KBM-7 (cell line): ENCODE measurements at places on chromosomes 7 and 10.

- no peak for DNase-seq
Observed at GRCh38 chr10:53607691-53608090, 835.1 kb upstream of the MBL2 start.

- DNase-seq, result no peak
Observed at GRCh38 chr7:137130751-137131158, 212.8 kb downstream of the PTN start.

GRCh38 chr10:70885481-70885880, 2.9 kb downstream of the PCBD1 start:
- no peak for DNase-seq

- no peak for DNase-seq
Observed at GRCh38 chr10:115860182-115861107, 412.6 kb downstream of the GFRA1 start.

DNA sequence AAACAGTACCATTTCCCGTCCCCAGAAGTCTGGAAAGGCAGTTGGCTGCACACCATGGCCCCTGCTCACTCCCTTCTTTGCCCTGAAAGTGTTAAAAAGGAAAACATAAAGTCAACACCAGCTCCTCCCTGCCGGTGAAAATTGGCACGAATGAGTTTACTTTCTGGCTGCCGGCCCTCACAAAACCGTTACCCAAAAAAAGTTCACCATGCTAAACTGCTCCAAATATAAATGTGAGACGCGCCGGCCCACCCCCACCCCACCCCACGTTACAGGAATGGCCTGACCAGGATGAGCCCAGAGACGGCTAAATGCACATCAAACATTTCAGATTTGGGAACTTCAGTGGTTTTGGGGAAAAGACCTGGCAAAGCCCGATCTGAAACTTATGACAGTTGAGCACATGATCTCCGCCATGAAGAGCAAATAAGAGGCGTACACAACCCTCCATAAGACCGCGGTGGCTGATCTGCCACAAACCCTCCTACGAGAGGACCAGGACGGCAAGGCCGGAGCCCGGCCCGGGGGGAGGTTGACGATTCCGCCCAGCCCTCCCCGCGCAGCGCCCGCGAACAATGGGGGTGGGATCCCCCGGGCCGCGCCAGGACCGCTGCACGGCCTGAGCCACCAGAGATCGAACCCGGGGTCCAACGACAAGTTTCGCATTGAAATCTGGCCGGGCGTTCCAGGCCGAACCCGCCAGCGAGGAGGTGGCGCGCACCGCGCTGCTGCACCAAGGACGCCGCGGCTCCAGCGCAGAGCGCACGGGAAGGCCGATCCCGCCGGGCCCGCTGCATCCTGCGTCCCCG, 952 bp downstream of the DIP2C start:
- no peak for DNase-seq

GRCh38 chr7:70470746-70471145, 661.2 kb upstream of the GALNT17 start:
- DNase-seq, result no peak

DNA sequence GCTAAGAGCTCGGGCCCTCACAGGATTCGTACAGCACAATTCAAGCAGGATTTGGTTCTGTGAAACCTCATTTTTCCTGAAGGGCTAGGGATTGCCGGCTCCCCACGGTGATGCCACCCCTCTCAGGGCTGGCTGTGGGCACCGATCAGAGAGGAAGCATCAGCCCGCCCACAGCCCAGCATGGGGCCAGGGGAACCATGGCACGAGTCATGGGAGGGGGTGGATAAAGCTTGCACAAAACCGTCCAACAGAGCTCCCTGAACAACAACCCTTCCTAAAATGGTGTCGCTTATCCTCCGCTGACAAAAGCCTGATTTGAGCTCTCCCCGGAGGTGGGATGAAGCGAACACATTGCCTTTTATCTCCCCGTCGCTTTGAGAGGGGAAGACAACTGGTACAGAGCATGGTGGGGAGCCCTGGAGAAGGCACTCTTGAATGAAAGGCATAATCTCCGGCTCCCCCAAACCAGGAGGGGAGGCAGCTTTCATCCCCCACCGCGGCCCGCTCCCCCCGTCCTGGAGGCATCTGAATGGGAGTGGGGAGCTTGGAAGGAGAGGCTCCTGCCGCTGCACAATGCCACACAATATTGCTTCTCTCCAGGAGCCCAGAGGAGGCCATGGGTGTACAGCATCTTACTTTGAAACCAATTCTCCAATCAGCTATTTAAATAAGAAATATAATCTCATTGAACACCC, 144.0 kb downstream of the RPS24 start:
- no peak for DNase-seq

- peak; percentile 53 for DNase-seq
Observed at GRCh38 chr7:101058355-101058754, 26.9 kb upstream of the TRIM56 start.

GRCh38 chr7:102258073-102258748, 28.5 kb upstream of the SH2B2 start:
- DNase-seq, result no peak

- no peak for DNase-seq
Observed at GRCh38 chr7:37643876-37644275, 39.7 kb upstream of the GPR141 start.

- DNase-seq, result no peak
Observed at GRCh38 chr7:24501009-24501408, 72.2 kb upstream of the PALS2 start.

DNA sequence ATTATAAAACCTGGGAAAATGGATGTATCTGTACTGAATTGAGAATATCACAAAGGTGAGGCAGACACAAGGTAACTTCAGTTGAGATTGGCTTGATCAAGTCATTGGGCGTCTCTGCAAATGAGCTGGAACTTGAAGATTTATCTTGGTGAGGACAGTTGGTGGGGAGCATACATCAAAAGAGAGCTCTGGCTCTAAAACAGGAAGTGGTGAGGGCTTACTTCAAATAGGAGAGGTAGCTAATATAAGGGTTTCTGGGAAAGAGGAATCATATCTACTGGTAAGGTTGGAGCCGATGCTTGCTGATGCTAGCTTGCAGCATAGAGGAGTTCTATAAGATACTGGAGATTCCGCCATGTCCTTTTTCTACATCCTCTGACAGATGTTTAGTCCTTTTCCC, 39.9 kb upstream of the FGL2 start:
- peak; percentile 55 for DNase-seq

- DNase-seq, result no peak
Observed at GRCh38 chr7:1236132-1236661, 3.5 kb downstream of the UNCX start.

DNA sequence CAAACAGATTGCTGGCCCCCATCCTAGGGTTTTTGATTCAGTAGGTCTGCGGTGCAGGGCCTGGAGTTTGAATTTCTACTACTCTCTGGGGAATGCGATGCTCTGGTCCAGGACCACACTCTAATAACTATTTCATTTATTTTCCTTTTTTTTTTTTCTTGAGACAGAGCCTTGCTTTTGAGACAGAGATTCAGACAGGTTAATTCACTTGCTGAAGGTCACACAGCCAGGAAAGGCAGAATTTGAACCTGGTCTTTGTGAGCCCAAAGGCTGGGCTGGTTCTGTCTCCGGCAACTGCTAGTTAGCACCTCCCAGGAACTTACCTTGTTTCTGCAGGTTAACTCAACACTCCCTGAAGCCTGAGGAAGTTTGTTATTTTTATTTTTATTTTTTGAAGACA, 11.5 kb downstream of the SPACDR start:
- no peak for DNase-seq

GRCh38 chr10:78757344-78757925, 311.3 kb upstream of the ZMIZ1 start:
- no peak for DNase-seq

GRCh38 chr10:64733980-64734379, 1212.8 kb downstream of the REEP3 start:
- DNase-seq, result peak; percentile 44

DNA sequence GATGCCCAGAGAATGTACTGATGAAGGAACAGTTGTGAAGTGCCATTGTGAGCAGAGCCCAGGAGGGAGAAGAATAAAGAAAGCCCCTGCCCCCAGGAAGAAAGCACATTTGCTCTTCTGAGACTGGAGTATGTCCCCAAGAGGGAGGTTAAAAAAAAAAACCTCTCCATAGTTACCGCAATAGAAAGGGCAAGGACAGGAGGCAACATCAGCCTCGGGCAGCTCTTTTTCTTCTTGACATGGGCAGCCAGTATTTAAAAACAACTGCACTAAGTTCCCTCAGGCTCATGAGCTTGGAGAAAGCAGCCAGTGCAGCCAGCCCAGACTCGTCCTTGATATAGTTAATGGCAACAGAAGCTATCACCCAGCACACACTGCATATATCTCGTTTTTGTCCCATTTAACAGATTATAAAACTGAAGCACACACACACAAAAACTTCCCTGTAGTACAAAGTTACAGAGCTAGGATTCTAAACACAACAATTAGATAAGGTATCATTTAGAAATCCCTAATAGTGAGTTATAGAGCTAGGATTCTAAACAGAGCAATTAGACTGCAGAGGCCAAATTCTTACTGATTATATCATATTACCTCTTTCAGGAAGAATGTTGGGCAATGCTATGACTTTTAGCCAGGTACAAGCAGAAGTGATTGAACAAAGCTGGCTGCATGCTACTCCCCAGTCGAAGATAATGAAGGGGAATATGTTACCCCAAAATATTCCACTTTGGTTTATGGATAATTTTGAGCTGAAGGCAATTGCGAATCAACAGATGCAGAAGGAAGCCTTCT, 823.5 kb downstream of the GRID1 start:
- no peak for DNase-seq

GRCh38 chr7:11633310-11633709, 198.7 kb downstream of the THSD7A start:
- DNase-seq, result no peak

- peak; percentile 32 for DNase-seq
Observed at GRCh38 chr10:88731296-88731695, 25.2 kb downstream of the LIPK start.

DNA sequence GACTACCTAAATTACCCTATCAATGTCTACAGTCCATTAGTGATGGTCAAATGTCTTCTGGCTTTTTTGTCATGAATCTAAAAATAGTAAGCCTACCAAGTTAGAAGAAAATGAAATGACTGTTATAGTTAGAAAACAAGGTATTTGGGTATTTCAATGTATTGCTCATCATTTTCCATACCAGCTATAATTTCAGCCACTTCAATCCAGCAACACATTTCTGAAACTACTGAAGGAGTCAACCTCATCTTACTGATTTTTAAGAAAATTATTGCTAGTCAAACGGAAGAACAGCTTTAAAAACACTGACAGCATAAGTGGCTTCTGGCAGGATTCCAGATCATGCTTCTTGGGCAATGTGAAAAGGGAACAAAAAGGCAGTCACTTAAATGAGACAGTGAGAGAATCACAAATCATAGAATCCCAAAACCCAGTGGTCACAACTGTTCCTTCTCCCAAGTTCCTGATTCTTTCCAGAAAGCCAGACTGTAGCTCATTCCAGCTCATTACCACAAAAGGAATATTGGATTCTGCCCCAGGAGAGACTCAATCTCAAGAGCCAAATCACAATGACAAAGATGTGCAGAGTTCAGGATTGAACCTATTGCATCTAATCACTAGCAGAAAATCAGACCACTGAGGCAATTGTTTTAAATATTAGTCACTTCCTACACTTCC, 61.2 kb upstream of the LRRN3 start:
- peak; percentile 80 for DNase-seq

- no peak for DNase-seq
Observed at GRCh38 chr10:11212288-11213085, 194.8 kb downstream of the CELF2 start.

DNA sequence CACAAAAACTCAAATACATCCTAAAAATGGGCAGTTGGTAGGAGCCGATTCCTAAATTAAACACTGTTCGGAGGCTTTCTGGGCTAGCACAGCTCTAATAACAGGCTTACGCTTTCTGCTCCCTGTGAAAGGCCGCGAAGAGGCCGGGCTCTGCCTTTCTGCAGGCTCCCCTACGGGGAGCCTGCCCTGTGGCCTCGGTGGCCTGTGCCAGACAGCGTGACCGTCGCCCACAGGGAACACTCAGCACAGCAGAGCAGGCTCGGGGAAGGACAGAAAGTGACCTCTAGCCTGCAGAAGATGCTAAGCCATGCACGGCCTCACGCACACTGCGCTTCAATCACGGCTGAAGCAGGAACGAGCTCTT, 64.2 kb downstream of the DIP2C start:
- DNase-seq, result no peak

GRCh38 chr7:93884541-93884940, 6.0 kb downstream of the TFPI2 start:
- DNase-seq, result no peak

GRCh38 chr7:126718419-126718818, 534.3 kb downstream of the GRM8 start:
- DNase-seq, result no peak

- no peak for DNase-seq
Observed at GRCh38 chr10:44460416-44460815, 75.5 kb upstream of the CXCL12 start.

DNA sequence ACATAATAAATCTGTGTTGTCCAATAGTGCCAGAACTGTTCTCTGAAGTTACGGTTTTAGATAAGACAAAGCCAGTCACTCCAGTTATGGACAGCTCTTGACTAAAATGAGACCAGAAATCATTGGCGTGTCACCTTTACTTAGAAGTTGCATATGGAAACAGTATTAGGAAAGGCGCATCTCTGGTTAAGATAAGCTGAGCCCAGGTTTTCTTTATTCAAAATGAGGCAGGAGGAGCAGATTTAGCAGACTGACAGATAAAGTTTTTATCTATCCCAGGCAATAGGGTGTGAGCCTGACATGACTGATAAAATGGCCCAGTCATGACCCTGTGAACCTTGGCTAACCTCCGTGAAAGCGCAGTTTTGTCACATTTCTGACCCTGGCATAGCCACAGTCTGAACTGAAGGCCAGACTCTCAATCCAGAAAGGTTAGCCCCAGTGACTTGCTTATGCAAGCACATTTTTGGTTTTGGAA, 4.2 kb downstream of the CYP26A1 start:
- no peak for DNase-seq

- DNase-seq, result no peak
Observed at GRCh38 chr10:52633266-52633665, 139.3 kb downstream of the MBL2 start.

DNA sequence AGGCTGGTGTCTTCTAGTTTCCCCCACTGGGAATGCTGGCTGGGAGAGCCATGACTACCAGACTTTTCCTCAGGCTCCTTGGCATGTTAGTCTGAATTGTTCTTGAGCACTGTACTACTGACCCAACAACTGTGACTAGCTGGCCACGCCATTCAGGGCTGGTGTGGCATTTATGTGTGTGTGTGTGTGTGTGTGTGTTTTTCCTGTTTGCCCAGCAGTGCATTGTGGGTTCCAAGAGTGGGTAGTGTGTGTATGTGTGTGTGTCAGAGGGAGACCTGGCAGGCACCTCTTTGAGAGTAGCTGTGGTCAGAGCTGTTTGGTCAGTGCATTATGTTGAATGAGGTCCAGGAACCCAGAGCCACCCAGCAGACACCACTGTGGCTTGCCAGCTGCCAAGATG, 9.2 kb downstream of the PCBD1 start:
- no peak for DNase-seq

GRCh38 chr7:85054306-85054705, 132.6 kb downstream of the SEMA3D start:
- DNase-seq, result no peak
